CD4-positive, alpha-beta T cell treated with Interleukin-21 for 1 hour (primary cell): ENCODE measurements at places on chromosomes 1 and 21.

DNA sequence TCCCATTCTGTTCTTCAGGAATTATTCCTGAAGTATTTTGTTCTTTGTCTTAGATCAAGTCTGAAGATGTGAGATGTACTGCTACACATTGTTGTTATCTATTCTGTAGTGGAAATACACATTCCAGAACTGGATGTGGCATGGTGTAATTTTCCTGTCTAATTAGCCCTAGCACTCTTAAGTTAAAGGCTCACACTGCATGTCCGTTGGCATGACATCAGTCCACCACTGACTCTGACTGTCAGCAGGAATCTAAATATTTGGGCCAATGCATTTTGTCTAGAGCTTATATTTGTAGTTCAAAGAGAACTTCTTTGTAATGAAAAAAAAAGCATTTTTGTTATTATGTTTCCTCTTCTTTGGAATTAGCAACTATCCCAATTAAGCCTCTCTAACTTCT is 201.0 kb downstream of the S1PR1 start:
- DNase-seq, result no peak

DNA sequence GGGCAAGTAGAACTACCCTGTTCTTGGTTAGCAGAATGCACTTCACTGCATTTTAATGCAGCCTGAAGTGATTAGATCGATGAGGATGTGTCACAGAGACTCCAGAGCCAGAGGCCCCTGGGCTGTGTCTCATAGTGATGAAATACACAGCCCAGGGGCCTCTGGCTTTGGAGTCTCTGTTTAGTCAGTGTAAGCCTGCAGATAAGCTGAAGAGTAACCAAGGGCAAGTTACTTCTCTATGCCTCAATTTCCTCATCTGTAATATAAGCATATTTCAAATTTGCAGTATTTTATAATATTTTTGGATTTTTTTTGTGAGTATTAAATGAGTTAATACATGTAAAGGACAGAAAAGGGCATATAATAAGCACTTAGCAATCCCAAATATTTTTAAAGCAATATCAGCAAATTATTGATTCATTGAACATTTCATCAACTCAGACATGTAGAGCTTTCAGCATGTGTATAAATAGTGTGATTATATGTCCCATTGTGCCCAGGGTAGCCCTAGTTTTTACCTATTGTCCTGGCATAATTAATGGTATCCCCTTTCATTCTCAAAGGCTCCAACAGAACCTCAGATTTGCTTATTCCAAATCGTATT is 23.6 kb upstream of the APOBEC4 start:
- DNase-seq, result no peak

GRCh38 chr1:21874778-21875547 is 62.1 kb downstream of the HSPG2 start:
- DNase-seq, result no peak

- DNase-seq, result peak; percentile 71
These were observed 46.3 kb downstream of the GPA33 start for GRCh38 chr1:167043752-167044488.

DNA sequence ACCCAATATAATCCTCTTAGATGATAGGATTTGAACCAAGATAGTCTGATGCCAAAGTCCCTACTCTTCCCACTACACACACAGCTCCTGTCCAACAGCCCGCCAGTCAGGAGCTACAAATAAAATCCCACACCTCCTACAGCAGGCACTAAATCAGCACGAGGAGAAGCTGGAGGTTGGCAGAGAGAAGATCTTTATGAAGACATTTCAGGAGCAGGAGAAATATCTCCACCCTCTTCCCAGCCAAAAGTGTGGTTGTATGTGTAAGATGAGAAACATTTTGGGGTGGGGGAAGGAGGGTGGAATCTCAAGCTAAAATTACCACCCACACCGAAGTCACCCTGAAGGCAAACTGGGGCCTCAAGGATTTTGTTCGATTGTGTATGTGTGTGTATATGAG is 54.5 kb downstream of the PLXNA2 start:
- DNase-seq, result no peak

DNA sequence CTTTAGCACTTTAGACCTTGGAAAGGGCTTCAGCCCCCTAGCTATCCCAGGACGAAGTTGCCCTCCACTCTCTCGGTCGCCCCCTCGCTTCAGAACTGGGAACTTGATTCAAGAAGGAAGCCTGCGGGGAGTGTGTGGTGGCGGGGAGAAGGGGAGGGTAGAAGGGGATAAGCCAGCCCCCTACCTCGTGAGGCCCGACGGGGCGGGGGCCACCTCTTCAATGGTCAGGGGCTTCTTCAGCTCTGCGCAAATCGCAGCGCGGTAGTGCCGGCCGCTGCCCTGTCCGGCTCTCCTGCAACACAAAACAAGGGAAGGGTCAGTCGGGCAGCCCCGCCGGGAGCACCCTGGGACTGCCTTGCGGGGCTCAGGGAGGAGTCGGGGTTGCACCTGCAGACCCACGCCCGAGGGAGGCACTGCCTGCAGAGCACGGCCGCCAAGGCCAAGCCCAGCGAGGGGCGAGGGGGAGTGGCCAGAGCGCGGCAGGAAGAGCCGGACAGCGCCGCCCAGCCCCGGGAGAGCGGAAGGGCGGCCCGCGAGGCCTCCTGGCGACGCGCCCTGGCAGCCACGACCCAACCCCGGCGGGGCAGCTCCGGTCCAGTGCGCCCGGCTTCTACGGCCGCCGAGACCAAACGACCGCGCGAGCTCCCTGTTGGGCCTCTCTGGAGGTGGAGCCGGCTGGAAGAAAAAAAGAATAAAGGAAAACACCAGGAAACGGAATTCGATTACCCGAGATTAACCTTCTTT is 56.2 kb upstream of the RASAL2 start:
- DNase-seq, result no peak

DNA sequence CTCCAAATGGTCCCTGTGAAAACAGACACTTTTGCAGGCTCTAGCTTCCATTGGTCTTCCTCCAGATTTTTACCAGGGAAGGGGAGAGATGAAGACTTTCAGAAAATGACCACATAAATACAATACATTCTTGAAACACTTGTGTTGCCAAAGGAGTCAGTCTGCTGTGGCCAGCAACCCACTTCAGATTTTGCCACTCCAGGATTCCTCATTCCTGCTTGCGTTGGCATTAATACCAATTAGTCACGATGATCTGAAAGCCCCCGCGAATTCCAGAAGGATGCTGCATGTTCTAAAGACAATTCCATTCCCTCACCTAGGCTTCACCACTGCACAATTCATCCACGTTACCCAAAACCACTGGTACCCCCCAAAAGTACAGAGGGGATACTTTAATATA is 7.9 kb upstream of the BACE2 start:
- DNase-seq, result no peak

- no peak for DNase-seq
These were observed 167.2 kb downstream of the CYYR1 start for GRCh38 chr21:26405735-26406361.

DNA sequence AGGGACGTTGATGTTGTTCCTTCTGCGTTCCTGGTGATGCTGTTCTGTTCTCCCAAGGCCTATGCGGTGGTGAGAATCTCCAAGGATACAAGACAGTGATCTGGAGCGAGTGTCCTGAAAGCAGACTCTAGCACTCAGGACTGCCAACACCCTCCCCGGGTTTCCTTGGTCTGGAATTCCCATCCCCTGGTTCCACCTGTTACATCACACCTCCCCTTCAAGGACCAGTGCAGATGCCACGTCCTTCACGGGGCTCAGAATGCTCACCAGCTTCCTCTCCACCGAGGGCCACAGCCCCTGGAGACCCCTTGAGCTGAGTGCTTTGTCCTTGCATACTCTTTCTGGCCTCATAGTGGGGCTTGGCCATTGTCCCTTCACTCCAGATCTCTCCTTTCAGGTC is 43.5 kb downstream of the B3GALT5 start:
- DNase-seq, result no peak

GRCh38 chr1:156987715-156988114 is 57.8 kb downstream of the ARHGEF11 start:
- DNase-seq, result no peak

GRCh38 chr1:189192741-189193520 is 1284.7 kb downstream of the BRINP3 start:
- no peak for DNase-seq

DNA sequence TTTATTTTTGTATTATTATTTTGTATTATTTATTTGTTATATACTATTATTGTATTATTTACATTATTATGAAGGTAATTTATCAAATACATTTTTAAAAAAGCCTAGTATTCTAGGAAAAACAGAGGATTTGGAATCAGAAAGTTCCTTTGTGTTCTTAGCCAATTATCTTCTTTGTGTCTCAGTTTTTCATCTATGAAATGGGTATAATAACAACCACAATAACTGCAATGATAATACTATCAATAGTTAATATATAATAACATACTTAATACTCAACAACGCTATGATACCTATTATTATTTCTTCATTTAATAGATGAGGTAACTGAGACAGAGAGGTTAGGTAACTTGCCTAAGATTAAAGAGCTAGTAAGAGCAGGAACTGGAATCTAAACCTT is 80.4 kb upstream of the GNG4 start:
- DNase-seq, result no peak

DNA sequence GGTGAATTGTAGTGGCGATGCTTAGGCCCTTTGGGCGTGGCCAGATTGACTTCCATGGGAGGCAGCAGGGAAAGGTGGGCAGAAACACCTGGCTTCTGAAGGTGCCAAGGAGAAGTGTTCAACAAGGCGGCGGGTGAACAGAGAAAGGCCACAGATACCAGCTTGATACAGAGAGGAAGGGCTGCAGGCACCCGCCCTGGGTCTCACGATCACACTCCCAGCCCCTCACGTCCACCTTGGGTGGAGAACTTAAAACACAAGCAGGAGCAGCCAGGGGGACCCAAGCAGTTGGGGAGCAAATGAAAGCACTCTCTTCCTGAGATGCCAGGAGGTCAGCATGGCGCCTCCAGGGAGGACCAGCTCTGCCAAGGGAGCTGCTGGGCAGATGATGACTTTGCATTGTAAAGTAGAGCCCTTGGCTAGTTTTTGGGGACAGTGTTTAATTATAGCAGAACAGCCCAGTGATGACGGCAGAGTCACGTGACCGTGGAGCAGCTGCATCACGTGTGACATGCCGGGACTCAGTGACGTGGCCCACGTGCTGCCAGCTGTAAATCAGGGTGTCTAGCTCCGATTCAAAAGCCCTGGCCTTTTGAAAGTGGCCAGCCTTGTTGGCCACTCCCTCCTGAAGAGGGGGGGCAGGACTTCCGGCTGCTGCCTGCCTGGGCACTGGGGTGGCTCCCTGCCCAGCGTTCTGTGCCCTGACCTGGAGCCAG is 19.0 kb downstream of the SLC37A1 start:
- DNase-seq, result peak; percentile 5
